ENCODE measurements at places on chromosomes 4 and X.
A peak's percentile ranks its signal among the peaks of the same experiment; 100 is the strongest.

- DNase-seq, result no peak
Observed at GRCh38 chrX:115021121-115021520, 3.7 kb upstream of the IL13RA2 start.

DNA sequence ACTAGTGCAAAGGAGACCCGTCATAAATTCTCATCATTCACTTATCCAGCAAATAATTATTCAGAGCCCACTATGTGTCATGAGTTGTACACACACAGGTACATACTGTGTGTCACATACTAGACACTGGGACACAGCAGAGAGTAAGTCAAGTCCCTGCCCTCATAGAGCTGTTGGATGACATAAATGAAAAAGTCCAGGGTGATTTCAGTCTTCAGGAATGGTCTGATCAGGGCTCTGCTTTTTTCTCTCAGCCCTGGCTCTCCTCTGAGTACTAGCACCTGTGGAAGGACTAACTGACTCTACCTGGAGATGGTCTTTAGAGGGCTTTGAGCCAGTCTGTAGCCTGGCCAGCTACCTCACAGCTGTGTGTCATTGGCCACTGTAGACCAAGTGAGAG lies 198.0 kb upstream of the LEF1 start:
- no peak for DNase-seq

DNA sequence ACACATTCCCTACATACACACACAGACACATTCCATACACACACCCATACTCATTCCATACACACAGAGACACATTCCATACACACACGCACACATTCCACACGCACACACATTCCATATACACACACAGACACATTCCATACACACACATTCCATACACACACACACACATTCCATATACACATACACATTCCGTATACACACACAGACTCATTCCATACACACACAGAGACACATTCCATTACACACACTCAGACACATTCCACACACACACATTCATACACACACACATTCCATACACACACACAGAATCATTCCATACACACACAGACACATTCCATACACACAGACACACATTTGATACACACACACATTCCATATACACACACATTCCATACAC lies 15.2 kb downstream of the LINC00632 start:
- DNase-seq, result no peak

DNA sequence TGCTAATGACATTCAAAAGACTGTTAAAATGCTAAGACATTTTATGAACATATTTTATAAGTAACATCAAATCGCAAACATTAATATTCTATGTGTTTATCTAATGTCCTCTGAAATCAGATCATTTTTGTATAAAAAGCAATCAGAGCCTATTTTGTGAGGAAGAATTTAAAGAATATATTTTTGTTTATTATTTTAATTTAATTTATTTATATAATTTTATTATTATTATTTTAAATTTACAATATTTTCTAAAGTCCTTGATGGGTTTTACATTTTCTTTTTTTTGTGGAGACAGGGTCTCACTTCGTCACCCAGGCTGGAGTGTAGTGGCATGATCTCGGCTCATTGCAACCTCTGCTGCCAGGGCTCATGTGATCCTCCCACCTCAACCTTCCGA lies 262.8 kb downstream of the EPHA5 start:
- no peak for DNase-seq

DNA sequence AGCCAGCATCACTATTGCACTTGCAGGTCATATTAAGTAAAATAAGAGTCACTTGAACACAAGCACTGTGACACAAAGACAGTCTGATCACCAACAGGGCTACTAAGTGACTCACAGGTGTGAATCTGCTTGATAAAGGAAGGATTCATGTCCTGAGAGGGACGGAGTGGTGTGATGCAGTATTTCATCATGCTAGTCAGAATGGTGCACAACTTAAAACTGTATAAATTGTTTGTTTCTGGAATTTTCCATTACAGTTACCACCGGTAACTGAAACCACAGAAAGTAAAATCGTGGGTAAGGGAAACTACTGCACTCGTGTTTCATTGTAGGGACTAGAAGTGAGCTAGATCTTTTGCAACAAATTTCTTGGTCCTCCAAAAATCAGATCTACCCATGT lies 109.7 kb downstream of the ELOVL6 start:
- no peak for DNase-seq

DNA sequence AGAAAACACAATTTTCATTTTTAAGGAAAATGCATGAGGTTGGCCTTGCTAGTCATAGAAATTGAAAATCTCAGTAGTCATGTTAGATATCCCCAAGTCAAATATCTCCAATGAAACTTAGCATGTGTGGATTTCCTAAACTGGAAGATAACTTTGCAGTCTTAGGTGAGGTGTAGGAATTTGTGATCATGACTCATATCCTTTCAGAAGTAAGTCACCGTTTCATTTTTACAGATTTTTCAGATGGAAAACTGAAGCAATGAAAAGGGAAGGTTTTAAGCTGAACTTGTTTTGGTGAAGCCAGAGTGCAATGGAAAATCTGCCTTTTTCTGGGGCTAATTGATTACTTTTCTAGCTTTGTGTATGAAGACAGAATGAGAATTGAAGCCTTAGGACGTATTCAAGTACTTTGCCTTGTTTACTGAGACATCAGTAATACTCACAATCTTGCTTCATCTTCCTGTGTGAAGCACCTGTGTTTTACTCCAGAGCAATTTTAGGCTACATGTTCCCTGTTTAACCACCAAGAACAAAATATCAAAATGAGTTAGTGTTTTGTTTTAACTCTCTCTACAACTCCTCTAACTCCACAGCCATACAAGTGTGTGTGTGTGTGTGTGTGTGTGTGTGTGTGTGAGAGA lies 1662.8 kb upstream of the ADGRL3 start:
- DNase-seq, result no peak

DNA sequence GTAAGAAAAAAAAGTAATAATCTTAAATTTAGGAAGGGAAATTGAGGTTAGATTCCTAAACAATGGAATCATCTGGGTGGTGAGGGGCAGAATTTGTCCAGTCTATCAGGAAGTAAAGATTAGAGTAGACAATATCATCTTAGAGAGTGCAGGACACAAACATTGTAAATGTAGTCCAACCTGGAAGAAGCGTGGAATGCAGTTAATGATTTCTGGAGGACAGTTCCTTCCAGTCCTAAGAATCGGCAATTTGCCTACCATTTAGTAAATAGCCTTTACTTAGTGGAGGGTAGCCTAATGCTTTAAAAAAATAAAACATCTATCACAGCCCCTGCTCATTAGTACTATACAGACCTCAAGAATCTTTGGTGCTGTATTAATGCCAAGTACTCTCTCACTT lies 147.5 kb upstream of the TTC29 start:
- no peak for DNase-seq

GRCh38 chrX:123085311-123085940 lies 98.7 kb upstream of the GRIA3 start:
- no peak for DNase-seq

DNA sequence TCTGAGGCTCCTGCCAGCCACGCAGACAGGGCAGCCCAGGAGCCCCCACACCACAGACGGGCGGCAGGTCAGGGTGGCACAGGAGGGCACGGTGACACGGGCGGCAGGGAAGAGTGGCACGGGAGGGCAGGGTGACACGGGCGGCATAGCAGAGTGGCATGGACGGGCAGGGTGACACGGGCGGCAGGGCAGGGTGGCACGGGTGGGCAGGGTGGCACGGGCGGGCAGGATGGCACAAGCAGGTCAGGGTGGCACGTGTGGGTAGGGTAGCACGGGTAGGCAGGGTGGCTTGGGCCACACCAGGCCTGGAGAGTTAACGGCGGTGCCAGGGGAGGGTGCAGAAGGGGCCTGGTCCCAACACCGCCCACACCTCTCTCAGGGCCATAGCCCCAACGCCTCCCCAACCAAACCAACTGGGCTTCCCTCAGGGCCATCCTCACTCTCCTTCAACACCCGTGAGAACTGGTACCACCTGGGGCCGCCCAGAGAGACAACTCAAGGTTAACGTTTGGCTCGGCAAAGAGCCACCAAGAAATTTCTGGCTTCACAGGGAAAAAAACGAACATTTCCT lies 3.4 kb downstream of the CTBP1 start:
- DNase-seq, result no peak

GRCh38 chrX:12802741-12803140 lies 11.5 kb downstream of the PRPS2 start:
- DNase-seq, result no peak

DNA sequence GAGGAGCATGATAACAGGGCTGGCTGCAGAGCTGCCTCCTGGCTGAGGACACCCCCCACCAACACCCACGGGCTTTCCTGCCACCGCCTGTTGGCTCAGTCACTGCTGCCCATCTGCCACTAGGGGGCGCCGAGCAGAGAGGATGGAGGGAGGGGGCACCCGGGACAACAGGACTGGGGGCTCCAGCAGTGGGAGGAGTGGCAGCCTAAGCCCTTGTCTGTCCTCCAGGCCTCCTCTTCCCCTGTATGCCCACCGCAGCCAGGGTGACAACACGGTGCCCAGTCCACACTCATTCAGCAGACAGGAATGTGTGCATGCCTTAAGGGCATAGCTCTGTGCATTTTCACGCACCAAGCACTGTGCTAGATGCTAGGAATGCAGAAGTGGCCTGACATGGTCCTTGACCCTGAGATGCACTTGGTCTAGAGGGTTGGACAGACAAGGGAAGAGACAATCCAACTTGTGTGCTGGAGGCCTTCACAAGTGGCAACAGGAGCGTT lies 149.9 kb downstream of the AMMECR1 start:
- no peak for DNase-seq

GRCh38 chr4:183936047-183936446 lies 30.9 kb downstream of the STOX2 start:
- no peak for DNase-seq

GRCh38 chrX:45783002-45783401 lies 582.3 kb upstream of the DIPK2B start:
- DNase-seq, result no peak

- DNase-seq, result no peak
Observed at GRCh38 chr4:88747351-88747750, 49.7 kb upstream of the NAP1L5 start.

DNA sequence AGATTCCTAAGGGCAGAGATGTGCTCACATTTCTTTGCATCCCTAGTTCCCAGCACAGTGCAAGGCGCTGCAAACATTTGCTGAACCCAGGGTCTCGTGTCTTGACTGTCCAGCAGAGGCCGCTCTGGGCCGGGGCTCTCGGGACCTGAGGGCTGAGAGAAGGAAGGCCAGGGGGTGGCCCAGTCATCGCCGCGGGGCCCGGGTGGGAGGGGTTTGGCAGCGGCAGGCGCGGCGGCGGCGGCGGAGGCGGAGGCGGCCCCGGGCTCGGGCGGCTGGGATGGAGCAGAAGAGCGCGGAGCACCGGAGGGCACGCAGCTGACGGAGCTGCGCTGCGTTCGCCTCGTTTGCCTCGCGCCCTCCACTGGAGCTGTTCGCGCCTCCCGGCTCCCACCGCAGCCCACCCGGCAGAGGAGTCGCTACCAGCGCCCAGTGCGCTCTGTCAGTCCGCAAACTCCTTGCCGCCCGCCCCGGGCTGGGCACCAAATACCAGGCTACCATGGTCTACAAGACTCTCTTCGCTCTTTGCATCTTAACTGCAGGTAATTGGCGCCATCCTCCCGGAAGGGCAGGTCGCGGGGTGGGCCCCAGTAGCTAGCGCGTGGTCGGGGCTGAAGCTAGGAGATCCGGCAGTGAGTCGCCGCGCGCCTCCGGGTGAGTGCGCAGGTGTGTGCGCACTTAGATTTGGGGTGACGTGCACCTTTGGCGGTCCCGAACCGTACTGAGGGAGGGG lies at the start of gene PARM1:
Gene PARM1, plus strand, starts transcription at position 285 of the 730 bp plus-strand sequence. Its CDS starts 212 bp downstream, at position 497.
- DNase-seq, result peak; percentile 26

DNA sequence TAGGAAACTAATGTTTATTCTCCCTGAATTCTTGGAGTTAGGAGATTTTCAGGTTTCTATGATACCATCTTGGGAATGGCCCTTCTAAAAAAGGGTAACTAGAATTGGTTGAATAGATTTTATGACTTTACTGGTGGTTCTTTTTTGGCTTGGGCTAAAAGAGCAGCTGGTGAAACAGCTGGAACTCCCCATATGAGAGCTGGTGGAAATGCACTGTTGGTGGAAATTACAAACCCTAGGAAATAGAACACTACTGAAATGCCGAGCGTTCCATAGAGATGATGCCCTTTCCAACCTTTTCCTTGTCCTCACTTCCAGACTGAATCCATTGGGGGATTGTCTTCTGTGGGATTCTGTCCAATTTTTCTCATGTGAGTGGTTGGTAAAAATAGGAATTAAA lies 139.5 kb downstream of the STIM2 start:
- DNase-seq, result no peak

DNA sequence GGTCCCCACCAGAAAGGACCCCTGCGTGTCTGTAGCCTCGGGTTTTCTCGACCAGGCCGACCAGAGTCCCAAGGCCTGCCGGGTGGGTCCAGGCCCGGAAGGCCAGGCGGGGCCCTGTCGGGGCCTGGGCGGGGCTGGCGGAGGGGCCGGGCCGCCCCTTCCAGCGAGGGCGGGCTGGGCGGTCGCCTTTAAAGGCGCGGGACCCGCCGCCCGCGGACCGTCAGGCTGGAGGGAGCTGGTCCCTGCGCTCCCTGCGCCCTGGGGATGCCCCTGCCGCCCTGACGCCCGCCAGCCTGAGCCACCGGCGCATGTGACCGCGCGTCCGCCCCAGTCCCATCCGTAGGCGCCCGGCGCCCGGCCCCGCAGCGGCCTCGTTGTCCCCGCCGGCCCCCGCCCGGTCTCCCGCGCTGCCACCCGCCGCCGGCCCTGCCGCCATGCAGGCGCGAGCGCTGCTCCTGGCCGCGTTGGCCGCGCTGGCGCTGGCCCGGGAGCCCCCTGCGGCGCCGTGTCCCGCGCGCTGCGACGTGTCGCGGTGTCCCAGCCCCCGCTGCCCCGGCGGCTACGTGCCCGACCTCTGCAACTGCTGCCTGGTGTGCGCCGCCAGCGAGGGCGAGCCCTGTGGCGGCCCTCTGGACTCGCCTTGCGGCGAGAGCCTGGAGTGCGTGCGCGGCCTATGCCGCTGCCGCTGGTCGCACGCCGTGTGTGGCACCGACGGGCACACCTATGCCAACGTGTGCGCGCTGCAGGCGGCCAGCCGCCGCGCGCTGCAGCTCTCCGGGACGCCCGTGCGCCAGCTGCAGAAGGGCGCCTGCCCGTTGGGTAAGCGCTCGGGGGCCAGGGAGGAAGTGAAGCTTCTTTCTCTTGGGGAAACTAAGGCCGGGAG lies at the start of gene HTRA3:
Gene HTRA3, plus strand, starts transcription at position 220 of the 883 bp plus-strand sequence. Its CDS starts 215 bp downstream, at position 435.
- DNase-seq, result no peak

DNA sequence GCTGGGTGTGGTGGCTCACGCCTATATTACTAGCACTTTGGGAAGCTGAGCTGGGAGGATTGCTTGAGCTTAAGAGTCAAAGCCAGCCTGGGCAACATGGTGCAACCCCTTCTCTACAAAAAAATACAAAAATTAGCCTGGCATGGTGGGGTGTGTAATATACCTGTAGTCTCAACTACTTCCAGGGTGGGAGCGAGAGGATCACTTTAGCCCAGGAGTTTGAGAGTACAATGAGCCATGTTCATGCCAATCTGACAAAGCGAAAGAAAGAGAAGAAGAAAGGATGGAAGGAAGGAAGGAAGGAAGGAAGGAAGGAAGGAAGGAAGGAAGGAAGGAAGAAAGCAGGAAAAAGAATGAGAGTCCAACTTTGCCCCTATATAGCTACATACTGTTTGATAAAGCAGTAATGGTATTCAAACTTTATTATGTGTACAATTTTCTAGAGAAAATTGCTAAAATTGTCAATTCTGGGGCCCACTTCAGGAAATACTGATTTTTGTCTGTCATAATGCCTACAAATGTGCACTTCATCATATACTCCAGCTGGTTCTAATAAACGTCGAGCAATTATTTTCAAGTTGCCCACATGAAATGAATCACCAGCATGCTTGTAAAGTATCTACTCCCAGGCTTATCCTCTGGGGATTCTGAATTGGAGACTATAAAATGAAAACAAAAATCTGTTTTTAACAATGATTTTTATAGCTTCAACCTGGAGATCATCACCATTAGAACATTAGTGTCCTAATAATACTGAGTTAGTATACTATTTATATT lies 132.3 kb downstream of the NDST4 start:
- no peak for DNase-seq
